Frontal cortex (tissue), 4 donors: ENCODE measurements at places on chromosomes 2 and 18.

- no peak for DNase-seq
These were observed 458.8 kb downstream of the DSC3 start for GRCh38 chr18:30583768-30584167.

GRCh38 chr18:79914614-79915160 is 36.8 kb downstream of the SLC66A2 start:
- no peak for DNase-seq

DNA sequence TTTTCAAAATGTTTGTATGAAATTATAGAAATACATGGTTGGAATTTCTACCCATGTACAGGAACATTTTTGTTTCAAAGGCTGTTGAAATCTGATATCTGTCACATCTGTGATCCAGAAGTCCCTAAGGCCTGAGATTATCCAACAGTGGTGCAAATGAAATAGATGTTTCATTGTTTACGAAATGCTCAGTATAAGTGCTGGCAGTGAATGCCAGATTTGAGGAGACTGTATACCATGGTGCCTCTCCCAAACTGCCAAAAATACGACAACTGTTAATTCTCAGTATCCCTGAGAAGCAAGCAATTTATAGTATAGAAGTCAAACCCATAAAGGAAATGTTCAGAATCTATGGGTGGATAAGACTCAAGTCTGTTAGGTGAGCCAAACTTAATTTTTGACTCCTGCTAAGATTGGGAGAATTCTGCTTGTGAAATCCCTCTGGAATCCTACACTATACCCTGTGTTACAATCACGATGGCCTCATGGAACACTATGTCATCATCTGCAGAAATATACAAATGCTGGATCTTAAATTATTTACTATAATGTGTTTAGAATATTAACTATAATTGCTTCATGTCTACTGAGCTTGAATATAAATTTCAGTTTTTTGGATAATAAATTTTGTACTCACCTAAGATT is 71.2 kb upstream of the DOCK10 start:
- DNase-seq: no peak

- DNase-seq: peak; percentile 54
These were observed 62.4 kb downstream of the TXNL1 start for GRCh38 chr18:56575819-56576663.

GRCh38 chr18:57730146-57730545 is 73.0 kb downstream of the ATP8B1 start:
- DNase-seq: no peak

- DNase-seq: peak; percentile 52
These were observed 24.5 kb downstream of the KCNF1 start for GRCh38 chr2:10935953-10936942.

GRCh38 chr2:12178289-12179080 is 432.1 kb downstream of the LPIN1 start:
- no peak for DNase-seq

- no peak for DNase-seq
These were observed 142.4 kb downstream of the CAPN13 start for GRCh38 chr2:30664761-30665358.

- no peak for DNase-seq
These were observed 33.9 kb downstream of the ACOXL start for GRCh38 chr2:110766291-110766690.

DNA sequence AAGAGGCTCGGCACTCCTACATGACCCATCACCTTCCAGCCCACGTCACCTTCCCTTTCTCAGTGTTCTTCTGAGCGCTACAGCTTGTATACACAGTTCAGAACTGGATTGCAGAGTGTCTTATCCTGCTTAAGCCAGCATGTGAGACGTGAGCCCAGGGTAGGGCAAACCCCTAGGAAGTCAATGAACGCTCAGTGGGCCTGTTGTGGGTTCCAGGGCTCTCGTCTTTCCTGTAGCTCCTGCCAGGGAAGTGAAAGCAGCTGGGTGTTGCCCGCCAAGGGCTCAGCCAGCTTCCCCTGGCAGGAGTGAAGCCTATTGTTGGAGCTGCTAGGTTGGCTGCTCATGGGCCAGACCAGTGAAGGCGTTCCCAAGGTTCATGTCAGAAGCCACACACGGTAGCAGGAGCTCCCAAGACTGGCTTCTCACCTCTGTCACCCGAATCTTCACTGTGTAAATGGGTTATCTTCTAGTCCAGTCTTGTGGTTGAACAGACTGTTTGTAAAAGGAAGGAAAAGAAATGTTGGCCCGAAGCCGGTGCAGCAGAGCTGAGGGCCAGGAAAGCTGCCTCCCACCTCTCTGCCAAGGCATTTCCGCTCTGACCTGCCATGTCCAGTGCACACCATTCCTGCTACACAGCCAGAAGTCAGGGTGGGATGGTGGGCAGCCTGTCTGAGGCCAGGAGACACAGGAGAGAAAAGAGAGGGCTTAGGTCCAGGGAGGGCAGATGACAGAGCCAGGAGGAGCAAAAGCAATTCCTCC is 69.6 kb upstream of the RMDN2 start:
- DNase-seq: no peak

- DNase-seq: no peak
These were observed 158.0 kb downstream of the SMAD7 start for GRCh38 chr18:48792611-48793380.

DNA sequence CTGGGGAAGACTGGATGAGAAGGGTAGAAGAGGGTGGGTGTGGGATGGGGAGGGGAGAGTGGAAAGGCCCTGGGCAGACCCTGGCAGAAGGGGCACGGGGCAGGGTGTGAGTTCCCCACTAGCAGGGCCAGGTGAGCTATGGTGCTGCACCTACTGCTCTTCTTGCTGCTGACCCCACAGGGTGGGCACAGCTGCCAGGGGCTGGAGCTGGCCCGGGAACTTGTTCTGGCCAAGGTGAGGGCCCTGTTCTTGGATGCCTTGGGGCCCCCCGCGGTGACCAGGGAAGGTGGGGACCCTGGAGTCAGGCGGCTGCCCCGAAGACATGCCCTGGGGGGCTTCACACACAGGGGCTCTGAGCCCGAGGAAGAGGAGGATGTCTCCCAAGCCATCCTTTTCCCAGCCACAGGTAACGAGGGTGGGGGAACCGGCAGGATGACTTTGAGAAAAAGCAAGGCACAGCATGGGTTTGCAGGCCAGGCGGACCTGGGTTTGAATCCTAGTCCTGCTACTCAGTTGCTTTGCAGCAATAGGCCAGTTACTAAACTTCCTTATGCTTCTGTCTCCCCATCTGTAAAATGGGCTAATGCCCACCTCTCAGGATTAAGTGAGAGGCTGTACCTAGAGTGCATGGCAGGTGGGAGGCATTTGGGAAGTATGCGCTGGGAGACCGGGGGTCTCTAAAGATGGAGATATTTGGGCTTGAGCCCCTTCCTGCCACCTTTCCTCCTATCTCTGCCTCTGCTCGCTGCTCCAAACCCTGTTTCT is at the start of gene INHA:
Gene INHA, plus strand, starts transcription at position 74 of the 765 bp plus-strand sequence. Its CDS starts 65 bp downstream, at position 139.
- DNase-seq: no peak

DNA sequence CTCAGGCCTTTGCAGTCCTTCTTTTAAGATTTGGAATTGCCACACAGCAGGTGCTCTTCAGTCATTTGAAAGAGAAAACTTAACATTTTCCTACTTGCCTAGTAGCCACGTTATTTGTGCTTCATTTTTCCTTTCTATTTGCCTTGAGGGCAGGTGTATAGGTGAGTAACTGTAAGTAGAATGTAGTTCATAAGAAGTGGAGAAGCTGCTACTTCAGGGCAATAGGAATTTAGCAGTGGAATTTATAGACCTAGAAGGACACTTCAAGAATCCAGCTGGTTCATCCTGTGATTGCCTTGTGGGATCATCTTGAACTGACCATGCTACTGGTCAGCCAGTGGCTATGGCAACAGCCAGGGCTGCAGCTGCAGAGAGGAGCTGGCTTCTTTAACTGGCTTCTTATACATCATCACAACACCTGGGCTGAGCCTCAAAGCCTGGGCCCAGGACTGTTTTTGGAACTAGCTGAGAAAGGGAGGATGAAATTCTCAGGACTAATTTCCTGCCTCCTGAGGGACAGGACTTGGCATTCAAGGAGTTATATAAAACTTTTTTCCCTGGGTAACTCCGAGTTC is 5.1 kb upstream of the LANCL1 start:
- DNase-seq: no peak

- no peak for DNase-seq
These were observed 88.6 kb downstream of the FAM168B start for GRCh38 chr2:131004446-131005209.

DNA sequence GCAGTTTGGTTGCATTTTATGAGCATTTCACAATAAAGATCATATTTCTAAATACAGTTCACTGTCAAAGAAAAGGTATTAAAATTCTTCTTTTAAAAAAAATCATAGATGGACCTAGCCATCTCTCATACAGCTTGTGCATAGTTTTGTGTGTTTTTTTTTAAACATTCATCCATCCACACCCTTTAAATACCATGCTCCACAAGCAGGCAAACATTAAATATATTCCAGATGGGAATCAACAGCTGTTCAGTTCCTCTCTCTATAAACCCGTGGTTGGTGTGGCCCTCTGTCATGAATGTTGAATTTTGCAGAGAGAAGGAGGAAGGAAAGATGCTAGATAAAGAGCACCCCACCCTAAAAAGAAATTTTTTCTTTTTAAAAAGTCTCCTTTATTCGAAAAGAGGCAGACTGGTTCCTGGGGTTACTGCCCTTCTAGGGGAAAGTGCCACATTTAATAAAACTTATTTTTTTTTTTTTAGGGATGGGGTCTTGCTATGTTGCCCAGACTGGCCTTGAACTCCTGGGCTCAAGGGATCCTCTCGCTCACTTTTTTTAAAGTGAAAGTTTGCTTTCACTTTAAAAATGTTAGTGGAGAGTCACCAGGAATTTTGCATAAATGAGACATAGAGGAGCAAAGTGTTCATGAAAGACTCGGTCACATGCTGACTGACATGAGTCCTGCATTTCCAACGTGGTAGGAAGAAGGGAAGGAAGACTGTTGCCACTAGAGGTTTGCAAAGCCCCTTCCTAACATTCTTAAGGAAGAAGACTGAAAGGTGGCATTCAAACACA is 73.9 kb upstream of the LMAN1 start:
- no peak for DNase-seq

GRCh38 chr2:238703053-238703415 is 144.9 kb upstream of the TWIST2 start:
- no peak for DNase-seq

GRCh38 chr2:50181212-50181611 is 850.7 kb downstream of the NRXN1 start:
- no peak for DNase-seq

- no peak for DNase-seq
These were observed 17.9 kb upstream of the ALPI start for GRCh38 chr2:232438091-232438490.

DNA sequence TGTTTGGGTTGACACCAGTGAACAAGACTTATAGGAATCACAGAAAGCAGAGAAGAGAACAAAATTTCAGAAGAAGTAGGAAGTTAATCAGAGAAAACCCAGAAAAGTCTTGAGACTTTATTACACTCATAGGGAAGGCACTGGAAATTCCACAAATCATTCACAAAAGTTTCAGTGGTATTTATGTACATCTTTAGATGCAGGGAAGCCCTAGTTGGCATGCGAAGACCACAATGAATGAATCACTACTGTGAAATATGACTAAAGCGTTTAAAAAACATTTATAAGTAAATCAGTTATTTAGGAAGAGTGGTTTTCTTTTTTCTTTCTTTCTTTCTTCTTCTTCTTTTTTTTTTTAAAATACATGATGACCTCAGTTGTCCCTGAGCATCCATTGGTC is 105.1 kb downstream of the NUP35 start:
- DNase-seq: no peak

GRCh38 chr2:230684270-230685168 is 28.1 kb upstream of the CAB39 start:
- no peak for DNase-seq

DNA sequence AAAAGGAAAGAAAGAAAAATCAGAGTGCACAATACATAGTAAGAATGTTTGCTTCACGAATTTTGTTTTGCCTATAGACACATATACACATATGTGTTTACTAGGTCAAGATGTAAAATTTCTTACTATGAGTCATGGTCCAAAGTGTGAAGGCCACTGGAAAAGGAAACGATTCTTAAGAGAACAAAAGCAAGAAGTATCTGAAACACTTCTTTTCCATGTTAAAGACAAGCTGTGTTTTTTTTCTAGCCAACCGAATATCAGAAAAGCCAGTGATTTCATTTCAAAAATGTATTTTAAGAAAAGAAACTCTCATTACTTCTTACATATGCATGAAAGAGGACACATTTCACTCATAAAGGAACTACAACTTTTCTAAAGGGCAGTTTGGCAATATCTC is 24.9 kb downstream of the PECR start:
- no peak for DNase-seq

- DNase-seq: no peak
These were observed 48.5 kb downstream of the MAP4K4 start for GRCh38 chr2:101745711-101746694.

GRCh38 chr2:70261501-70261900 is 3.6 kb downstream of the PCYOX1 start:
- DNase-seq: no peak
